ENCODE measurements at places on chromosomes 1 and 21.

DNA sequence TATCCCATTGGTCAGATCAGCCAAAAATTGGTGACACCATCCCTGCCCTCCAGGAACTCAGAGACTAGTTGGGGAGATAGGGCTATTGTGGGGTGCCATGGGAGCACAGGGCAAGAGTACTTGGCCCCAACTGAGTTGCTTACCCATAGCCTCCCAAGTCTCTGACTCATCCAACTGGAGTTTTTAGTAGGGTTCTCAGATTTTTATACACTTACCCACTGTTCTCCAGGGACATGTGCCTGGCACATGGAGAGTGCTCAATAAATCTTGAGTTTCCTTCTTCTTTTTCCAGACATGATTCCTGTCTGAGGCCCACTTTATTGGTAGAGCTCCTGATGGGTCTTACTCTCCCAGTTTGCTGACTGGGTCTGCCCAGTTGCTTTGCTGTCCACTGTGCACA lies 56.7 kb downstream of the OVGP1 start:
- DNase-seq: no peak

DNA sequence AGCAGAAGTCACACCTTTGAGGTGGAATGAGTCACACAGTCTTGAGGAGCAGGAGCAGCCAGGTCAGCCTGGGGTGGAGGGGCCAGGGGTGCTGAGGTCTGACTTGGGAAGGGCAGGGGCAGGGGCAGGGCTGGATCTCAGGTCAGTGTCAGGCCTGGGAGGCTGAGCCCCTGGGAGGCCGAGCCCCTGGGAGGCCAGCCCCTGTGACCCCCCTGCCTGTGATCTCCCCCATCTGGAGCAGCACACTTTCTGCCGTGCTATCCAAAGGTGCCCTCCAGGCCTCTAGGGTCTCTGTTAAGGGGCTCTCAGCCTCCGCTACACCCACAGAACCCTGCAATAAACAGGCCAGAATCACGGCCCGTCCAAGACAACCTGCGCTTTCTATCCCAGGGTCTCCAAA lies 36.9 kb upstream of the AJAP1 start:
- DNase-seq: no peak

GRCh38 chr1:40042341-40042740 lies 1.8 kb downstream of the CAP1 start:
- DNase-seq: no peak

DNA sequence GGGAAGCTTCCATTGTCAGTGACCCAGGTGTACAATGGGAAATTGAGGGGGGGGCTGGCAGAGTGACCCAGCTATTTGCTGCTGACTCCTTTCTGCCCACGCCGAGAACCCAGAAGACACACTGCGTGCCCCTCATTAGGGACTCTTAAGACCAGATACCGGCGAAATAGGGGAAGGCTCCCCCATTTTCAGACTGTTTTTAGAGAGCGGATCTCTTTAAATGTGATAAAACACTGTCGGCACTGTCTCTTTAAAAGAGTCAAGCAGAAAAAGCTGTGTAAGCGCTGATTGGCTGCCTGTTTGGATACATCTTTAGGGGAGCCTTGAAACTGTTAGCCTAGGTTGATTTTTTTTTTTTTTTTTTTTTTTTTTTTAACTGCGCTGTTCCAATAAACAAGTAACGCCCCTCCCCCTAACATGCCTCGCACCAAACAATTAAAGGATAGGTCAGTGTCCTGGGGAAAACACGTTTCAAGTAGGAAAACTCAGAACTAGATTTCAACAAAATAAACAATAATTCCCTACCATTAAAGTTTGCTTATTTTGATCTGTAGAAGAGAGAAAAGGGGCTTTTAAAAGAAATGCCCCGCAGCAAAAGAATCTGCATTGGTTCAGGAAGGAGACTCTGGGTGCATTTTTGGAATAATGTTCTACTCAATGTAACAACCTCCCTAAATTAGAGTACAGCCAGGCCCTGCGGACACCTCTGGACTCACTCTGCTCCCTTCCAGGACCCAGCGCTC lies 1.4 kb upstream of the SSBP3 start:
- DNase-seq: peak; percentile 80

- no peak for DNase-seq
Measured at GRCh38 chr1:154493276-154493675, 8.7 kb upstream of the TDRD10 start.

DNA sequence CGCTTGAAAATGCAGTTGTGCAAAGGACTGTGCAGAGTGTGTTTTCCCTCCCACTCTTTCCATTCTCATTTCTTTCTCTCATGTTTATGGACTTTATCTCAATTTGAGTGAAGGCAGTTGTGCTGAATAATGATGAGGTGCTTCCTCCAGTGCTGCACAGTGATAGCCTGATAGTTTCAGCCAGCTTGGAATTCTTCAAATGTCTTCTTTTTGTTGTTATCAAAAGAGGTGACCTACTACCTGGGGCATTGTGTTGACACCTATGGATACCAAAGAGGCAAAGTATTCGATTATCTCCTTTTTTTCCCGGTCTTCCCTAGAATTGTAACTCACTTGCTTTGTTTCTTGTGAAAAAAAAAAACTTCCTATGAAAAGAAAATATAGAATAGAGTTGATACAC lies 132.6 kb upstream of the ESRRG start:
- DNase-seq: no peak

- no peak for DNase-seq
Measured at GRCh38 chr1:154329152-154329521, 3.8 kb downstream of the ATP8B2 start.

- DNase-seq: no peak
Measured at GRCh38 chr1:147502760-147503159, 38.5 kb upstream of the BCL9 start.

- no peak for DNase-seq
Measured at GRCh38 chr1:238242181-238242580, 351.5 kb upstream of the ZP4 start.

DNA sequence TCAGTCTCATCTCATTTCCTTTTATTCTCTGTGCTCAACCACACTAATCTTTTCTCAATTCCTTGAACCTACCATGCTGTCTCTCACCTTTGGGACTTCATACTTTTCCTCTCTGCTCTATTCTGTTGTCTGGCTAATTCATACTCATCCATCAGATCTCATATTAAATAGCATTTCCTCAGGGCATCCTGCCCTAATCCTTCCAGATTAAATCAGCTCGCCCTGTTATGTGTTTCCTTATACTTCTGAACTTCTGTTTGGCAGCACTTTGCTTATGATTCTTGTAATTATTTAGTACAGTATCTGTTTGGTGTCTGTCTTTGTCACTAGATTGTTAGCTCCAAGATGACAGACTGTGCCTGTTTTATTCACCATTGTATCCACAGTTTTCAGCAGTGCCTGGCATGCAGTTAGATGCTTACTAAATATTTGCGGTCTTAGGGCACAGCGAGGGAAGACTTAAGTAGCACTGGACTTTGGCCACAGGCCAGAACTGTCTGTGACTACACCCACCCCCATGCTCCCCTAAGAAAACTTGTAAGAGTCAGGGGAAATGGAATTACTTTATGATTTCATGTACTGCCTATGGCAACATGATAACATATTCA lies 9.9 kb upstream of the CAP1 start:
- no peak for DNase-seq

DNA sequence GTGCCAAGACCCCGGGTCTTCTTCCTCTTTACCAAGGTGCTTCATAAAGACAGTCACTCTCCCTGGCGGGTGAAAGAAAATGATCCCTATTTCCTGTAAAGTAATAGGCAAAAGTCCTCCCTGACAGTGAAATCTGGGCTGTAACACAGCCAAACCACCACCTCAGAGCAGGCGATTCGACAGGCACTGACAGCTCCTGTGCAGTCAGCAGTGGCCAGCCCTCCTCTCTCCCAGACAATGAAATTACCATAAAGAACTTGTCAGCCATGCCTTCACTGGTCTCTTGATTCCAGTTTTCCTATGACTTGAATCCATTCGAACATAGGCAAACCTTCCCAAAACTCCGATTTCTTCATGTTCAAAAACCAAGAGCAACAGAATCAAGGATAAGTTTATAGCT lies 492.2 kb upstream of the DAB1 start:
- no peak for DNase-seq
